ENCODE measurements at places on chromosomes 2 and 18.

DNA sequence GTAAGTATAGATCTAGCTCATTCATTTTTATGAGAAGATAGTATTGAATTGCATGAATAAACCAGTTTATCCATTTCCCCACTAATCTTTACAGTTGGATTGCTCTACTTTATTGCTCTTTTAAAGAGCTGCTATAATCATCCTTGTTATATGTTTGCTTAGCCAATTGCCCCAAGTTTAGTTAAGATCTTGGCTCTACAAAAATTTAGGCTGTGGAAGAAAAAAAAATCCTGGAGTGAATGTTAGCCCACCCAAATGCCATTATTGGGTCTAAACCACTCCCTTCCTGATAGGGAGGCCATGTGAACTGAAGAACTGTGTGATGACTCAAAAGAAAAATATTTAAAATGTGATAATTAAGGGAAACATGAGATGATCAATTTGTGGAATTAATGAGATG lies 2.9 kb downstream of the ALS2 start:
- no peak for DNase-seq

- DNase-seq: no peak
Observed at GRCh38 chr2:20620271-20620681, 30.6 kb downstream of the HS1BP3 start.

- DNase-seq: peak; percentile 91
Observed at GRCh38 chr2:217691920-217692666, 310.7 kb downstream of the TNS1 start.

DNA sequence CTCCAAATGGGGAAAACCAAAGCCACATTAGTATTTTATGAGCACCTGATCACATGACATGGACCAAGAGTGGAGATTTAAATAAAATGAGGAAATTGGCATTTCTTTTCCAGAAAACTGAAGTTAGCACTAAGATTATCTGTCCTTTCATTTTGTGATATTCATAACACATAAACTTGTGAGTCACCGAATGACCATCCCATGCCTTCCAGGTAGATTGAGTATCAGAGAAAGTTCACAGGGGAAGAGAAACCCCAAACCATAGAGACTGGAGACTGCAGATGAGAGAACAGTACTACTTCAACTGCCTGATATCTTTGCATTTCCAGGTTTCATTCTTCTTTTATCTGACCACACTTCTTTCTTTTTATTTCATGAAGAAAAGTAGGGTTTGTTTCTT lies 176.3 kb upstream of the LRP1B start:
- DNase-seq: no peak

- DNase-seq: no peak
Observed at GRCh38 chr2:186125625-186126024, 360.4 kb upstream of the ZC3H15 start.

GRCh38 chr2:99622534-99622933 lies 132.7 kb upstream of the REV1 start:
- DNase-seq: no peak

GRCh38 chr2:120432293-120432975 lies 86.5 kb downstream of the INHBB start:
- no peak for DNase-seq

DNA sequence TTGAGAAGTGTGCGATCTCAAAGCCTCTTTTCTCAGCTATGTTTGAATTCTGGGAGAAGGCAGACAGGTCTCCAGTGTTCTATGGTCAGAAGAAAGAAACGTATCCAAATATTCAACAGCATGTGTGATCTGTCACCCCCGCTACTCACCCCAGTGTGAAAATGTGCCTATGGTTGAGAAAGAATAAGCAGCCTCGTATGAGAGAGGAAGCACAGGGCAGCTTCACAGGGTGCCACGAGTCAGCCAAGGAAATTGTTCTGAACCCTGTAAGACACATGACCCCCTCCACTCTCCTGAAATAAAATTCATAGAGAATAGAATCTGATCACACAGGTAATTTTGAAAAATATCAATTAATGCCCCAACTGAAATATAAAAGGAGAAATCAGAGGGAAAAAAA lies 8.0 kb upstream of the SF3B1 start:
- no peak for DNase-seq

GRCh38 chr2:2547451-2547850 lies 216.4 kb upstream of the MYT1L start:
- no peak for DNase-seq

GRCh38 chr2:44188696-44189095 lies 20.0 kb downstream of the PPM1B start:
- DNase-seq: no peak

GRCh38 chr18:31979714-31980113 lies 36.8 kb upstream of the TRAPPC8 start:
- no peak for DNase-seq

GRCh38 chr2:176072951-176073904 lies 10.5 kb downstream of the EVX2 start:
- DNase-seq: no peak

DNA sequence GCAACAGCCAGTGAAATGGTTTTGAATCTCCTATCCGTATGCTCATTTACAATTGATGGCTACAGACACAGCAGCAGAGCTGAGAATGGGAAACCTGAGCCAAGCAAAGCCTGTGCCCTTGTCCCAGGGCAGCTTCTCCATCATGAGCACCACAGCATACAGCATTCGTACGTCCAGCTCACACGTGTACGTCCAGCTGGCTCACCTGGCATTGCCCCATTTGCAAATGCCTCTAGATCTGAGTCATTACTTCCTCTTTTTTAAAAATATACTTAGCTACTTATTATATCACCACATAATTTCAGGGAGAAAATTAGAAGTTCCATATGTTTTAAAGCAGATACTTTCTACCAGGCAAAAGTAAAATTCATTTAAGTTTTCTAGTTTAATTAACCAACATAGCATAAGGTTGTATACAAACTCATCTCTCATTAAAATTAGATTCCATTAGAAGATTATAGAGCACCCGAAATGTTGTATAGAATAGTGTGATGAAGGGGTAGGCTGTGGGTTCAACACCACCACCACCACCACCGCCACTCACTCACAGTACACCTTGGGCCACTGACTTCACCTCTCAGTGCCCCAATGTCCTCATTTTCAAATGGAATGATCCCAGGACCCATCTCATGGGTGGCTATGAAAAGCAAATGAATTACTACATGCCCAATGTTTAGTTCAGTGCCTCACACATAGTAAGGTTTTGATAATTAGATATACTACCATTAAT lies 31.4 kb upstream of the TMEM177 start:
- no peak for DNase-seq

DNA sequence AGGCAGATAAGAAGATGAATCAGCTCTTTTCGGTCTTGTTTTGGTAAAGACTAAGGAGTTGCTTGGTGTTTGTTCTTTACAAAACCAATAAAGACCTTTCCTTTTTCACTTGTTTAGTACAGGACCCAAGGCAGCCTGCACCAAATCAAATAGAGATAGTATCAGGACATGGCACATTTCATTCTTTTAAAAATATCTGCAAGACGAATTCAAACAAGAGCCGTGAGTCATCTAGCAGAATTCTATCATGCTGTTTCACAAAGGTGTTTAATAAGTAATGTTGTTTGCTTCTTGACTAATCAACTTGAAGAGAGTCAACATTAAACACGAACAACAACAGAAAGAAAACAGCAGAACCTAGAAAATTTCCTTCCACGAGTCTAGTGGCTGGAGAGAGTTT lies 102.8 kb upstream of the TTN start:
- DNase-seq: no peak

DNA sequence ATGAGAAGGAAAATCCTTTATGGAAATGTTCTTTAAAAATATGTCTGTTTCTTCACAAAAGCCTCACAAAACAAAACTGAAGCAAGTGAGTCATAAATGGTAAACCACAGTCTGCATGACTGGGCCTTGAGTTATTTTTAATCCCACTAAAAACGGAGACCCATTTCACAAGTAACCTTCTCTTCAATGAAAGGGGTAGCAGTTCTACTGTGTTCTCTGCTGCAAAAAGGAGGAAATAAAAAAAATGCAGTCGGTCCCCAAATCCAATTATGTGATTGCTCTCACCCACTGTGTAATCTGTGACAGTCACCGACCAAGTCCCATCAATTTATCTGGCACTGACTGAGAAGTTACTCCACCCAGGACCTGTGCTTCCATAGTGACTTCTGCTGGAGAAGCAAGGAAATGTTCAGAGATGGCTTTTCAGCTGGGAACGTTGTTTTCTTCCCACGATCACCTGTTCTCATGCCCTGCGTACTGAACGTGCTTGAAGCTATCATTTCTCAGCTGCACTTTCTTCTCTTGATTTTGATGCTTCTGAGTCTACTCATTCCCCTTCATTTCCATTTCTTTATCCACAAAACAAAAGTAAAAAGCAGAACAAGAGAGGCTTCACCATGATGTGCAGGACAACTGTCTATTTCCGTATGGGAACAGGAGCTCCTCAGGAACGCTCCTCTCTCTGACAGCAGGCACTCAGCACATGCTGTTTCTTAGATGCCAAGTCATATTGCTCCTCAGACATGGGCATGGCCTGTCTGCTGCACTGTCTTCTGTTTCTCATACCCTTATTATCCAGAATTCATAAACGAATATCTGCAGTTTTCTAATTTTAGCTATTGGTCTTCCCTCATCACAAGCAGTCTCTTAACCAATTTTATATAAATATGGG lies 80.0 kb upstream of the TMEM200C start:
- DNase-seq: peak; percentile 66

GRCh38 chr2:65107530-65107929 lies 22.4 kb downstream of the RAB1A start:
- DNase-seq: no peak

GRCh38 chr18:63236921-63237846 lies 82.4 kb downstream of the BCL2 start:
- no peak for DNase-seq

DNA sequence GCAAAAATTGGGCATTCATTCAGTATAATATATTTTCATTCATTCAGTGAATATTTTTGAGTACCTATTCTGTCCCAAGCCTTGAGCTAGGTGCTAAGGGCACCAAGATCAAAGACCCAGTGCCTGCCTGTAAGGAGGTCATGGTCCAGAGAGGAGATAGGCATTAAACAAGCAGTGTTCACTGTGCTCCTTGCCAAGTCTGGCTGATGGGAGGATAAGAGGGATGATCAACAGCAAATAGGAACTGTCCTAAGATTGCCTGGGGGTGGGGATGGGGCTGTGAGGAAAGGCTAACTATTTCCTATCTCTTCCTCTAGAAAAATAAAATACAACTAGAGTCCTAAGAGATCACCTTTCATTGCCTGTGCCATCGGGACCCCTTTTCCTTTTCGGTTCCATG lies 60.4 kb downstream of the SETBP1 start:
- no peak for DNase-seq

GRCh38 chr2:19357402-19358241 lies 801 bp downstream of the OSR1 start:
- no peak for DNase-seq

DNA sequence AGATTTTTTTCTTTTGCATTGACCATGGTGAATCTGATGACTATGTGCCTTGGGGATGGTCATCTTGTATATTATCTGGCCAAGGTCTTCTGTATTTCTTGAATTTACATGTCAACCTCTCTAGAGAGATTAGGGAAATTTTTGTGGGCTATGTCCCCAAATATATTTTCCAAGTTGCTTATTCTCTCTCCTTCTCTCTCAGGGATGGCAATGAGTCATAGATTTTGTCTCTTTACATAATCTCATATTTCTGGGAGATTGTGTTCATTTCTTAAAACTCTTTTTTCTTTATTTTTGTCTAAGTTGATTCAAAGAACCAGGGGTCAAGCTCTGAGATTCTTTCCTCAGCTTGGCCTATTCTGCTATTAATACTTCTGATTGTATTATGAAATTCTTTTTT lies 9.9 kb downstream of the GKN2 start:
- no peak for DNase-seq

- peak; percentile 25 for DNase-seq
Observed at GRCh38 chr2:106965611-106966010, 79.6 kb upstream of the ST6GAL2 start.

DNA sequence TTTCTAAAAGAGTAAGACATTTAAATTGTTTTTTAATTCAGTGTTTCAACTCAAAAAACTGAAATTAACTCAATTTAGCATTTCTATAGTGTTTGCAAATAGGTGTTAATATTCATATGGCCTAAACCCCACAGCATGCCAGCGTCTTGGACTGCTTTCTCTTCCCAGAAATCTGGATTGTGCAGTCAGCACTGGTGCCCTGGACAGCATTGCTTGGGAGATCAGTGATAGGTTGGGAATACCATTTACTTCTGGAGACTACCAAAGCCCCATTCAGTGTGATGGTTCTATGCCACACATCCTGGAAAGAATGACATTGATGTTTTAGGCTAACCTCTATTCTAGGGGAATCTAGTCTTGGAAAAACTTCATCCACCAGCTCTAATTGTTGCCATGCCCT lies 455.0 kb upstream of the KLHL29 start:
- DNase-seq: no peak

DNA sequence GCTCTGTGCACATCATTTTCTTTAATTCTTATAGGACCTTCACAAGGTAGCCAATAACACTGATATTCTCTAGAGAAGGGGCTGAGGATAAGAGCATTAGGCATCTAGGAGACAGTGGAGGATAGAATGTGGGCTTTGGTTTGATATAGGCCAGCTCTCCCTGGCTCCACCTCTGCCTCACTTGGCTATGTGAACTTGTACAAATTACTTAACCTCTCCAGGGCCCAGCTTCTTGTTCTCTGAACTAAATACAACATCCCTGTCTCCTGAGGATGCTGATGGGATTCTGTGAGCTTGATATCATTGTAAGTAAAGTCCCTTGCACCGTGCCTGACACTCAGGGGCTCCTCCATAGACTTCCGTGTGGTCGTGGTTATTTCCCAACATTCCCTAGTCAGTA lies 87.3 kb downstream of the ACOXL start:
- DNase-seq: no peak

DNA sequence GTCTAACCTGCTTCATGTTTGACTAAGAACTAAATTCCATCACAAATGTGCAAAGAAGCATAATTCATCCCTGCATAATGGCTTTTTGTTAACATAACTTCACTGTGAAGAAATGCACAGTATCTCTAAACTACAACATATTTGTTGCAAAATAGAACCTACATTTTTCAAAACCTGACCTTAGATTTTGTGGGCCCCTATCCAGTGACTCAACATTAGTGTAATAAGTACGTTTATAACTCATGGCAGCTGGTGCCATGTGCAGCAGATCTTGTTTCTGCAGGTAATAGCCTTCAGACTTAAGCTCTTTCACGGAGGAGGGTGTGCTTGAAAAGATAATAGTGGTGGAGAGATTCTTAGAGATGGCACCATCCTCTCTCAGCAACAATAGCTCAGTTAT lies 28.6 kb upstream of the VWC2L start:
- no peak for DNase-seq

- DNase-seq: no peak
Observed at GRCh38 chr2:193462411-193462810, 1267.7 kb upstream of the TMEFF2 start.

DNA sequence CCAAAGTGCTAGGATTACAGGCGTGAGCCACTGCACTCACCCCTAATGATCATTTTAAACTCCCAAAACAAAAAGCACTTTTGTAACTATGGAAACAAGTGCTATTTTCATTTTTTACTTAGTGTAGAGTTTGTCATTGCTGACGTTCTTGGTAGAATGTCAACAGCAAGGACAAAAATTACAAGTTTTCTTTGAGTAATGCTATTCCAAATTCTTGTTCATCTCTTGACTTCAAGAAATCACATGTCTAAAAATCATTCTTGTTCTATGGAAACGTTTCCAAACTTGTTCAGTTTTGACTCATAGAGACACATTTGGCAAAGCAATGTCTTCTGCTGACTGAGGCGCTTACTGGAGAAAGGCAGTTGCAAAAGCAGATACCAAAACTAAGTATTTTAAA lies 82.6 kb downstream of the MBP start:
- DNase-seq: peak; percentile 57

- DNase-seq: peak; percentile 53
Observed at GRCh38 chr2:56230156-56230555, 46.4 kb downstream of the CCDC85A start.

- DNase-seq: peak; percentile 75
Observed at GRCh38 chr2:201933792-201934237, 99.8 kb upstream of the FZD7 start.

Measured in AG10803 (cell line).